T-helper 2 cell treated with Interferon-gamma antibody and Interleukin-4, amounts not matched to agents 5 μg/mL and 100 μg/mL, for 36 hours (primary cell): ENCODE measurements at places on chromosomes 2 and 18.
A peak's percentile ranks its signal among the peaks of the same experiment; 100 is the strongest.

GRCh38 chr2:62208074-62208757 is 12.3 kb downstream of the B3GNT2 start:
- no peak for DNase-seq

DNA sequence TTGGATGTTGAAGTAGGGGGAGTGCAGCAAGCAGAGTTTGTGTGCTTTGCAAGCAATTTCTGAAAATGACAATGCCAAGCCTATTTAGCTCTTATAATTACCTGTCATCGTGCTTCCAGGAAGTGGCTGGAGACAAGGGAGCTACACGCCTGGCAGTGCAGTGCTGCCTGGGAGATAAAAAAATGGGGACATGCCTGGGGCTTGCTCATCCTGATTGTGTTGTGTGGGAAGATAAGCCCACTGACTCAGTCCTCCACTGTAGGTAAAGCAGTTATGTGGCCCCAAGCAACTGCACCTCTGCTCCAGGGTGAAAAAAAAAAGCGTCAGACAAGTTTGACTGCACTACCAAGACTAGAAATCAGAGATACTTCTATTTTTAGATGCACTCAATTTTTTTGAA is 396.9 kb upstream of the NXPH2 start:
- DNase-seq, result no peak

- DNase-seq, result no peak
These were observed 14.4 kb upstream of the FHL2 start for GRCh38 chr2:105413206-105413605.

- no peak for DNase-seq
These were observed 15.0 kb downstream of the NFU1 start for GRCh38 chr2:69422198-69422597.

GRCh38 chr2:23390152-23390551 is 5.2 kb downstream of the KLHL29 start:
- DNase-seq, result no peak

DNA sequence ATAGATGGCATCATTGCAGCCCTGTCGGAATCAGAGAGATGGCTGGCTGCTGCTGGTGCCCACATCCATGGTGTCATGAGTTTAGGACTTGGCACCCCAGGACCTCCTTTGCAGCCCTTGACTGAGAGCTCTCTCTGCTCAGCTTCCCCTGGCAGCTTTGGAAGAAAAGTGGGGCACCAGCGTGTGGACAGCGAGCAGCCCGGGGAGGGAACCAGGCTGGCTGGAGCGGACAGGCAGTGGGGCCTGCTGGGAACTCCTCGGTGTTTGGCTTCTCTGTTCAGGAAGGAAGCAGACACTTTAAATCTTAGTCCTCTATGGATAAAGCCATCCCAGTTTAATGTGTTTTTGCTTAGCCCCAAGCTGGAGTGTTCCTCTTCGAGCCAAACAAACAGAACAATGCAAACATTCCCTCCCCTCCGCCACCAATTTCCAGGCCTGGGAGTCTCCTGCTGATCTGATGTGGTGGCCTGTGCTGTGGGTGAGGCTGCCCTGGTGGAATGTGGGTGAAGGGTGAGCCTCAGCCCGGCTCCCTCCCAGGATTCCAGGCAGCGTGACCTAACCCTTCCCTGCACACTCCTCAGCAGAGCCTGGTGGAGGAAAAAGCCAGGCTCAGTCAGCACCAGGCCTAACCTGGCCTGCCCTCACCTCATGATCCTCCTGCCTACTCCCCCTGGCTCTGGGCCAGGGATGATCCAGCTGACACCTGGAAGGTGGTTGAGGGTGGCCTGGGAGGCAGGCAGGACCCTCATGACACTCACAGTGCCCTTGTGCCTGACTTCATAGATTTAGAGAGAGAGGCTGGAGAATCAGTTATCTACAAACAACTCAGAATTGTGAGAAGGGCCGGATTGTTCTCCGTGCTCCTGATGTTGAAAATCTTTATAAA is 21.6 kb upstream of the ITGB6 start:
- no peak for DNase-seq

DNA sequence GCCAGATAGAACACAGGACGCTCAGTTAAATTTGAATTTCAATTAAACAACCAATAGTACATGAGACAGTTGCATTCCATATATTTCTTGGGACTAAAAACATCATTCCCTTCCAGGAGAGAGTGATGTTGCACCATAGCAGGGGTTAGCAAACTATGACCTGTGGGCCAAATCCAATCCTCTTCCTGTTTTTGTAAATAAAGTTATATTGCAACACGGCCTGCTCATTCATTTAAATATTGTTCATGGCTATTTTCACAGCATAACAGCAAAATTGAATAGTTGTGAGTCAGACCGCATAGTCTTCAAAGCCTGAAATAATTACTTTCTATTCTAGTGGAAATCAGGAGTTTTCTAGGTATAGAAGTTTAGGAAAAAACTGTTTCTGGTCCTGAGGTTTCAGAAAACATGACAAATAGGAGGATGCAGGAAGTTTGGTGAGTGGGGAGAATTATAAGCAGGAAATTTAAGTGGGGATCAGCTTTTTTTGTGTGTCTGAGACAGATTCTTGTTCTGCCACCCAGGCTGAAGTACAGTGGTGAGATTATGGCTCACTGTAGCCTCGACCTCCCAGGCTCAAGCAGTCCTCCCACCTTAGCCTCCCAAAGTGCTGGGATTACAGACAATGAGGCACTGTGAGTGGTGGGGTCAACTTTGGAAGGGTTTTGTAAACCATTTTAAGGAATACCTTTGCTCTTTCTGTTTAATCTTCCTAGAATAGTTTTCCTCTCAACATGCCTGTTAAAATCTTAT is 131.5 kb downstream of the SOCS6 start:
- DNase-seq, result no peak

DNA sequence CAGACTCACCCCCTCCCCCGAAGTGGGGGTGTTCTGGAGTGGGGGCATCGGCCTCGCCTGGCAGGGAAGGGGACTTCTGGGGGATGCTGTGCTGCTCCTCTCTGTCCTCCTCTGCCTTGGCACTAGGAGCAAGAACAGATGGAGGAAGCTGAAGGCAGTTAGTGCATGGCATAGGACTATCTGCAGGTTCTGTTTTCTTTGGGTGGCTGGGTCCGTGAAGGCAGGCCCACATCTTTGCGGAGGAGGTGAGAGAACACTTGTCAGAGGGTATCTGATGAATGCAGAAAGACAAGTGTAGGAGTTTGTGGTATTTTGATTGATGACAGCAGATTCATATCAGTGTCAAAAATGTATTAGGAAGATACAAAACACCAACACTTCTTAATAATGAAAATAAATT is 411.4 kb downstream of the TSN start:
- no peak for DNase-seq

- DNase-seq, result no peak
These were observed 70.3 kb upstream of the HAAO start for GRCh38 chr2:42862669-42863185.

GRCh38 chr18:23591011-23591410 is 4.7 kb upstream of the NPC1 start:
- no peak for DNase-seq

GRCh38 chr2:26540961-26541360 is 63.0 kb upstream of the OTOF start:
- no peak for DNase-seq

DNA sequence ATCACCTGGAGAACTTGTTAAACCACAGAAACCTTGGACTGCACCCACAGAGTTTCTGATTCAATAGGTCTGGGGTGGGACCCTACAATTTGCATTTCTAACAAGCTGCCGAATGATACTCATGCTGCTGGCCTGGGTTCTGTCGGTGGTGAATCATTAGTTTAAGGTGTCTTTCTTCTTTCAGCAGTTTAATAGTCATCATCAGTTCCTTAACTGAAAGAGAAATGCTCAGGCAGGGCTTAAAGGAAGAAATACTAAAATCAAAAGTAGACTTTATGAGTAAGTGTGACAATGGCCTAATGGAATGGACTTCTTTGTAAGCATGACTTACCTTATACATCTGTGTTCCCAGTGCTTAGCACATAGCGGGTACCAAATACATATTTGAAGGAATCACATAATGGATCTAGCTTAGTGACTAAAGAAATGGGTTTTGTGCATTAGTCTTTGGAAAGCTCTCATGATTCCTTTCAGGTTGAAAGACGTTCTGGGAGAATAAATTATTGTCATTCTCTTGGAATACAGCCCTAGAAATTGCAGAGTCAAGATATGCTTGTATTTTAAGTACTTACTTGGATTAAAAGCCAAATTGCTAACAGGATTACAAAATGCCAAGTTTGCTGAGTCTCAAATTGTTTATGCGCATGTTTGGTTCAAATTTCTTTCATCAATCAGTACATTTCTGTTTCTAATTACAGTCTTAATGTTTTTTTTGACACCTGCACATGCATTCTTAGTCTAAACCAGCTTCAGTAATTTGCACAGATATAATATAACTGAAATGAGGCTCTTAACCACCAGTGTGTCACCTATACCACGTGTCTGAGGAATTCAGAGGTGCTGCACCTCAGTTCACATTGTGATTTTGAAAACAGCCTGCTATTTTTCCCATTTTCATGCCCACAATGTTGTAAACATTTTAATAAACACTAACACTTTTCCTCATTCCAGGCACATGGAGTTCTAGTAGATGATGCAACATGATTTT is 220.3 kb upstream of the NRP2 start:
- DNase-seq, result peak; percentile 6

- DNase-seq, result no peak
These were observed 7.6 kb downstream of the TTC39C start for GRCh38 chr18:24022161-24022560.

GRCh38 chr2:8402222-8402621 is 279.6 kb upstream of the ID2 start:
- no peak for DNase-seq

GRCh38 chr2:239258248-239258647 is 142.6 kb downstream of the HDAC4 start:
- no peak for DNase-seq

- no peak for DNase-seq
These were observed 61.7 kb downstream of the MAP4K4 start for GRCh38 chr2:101759162-101759561.

- DNase-seq, result no peak
These were observed 205.1 kb downstream of the TNS1 start for GRCh38 chr2:217797661-217798069.

- DNase-seq, result no peak
These were observed 58.4 kb upstream of the CERS6 start for GRCh38 chr2:168397629-168398028.

DNA sequence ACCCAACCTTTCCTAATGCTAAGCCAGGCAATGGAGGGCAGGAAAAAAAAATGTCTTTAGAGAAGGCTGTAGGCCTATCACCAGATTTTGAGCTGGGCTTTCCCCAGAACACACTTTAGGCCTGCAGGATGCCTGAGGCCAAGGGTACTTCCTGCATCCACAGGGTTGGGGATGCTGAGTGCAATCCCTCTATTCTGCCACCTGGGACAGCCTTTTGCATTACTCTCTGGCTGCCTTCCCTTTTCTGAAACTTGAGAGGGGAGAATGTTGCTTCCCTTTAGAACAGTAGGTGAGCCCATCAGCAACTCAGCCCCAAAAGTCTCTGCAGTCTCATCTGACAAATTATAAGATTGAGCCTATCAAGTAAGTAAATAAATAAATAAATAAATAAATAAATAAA is 195.2 kb downstream of the SLC8A1 start:
- DNase-seq, result no peak

DNA sequence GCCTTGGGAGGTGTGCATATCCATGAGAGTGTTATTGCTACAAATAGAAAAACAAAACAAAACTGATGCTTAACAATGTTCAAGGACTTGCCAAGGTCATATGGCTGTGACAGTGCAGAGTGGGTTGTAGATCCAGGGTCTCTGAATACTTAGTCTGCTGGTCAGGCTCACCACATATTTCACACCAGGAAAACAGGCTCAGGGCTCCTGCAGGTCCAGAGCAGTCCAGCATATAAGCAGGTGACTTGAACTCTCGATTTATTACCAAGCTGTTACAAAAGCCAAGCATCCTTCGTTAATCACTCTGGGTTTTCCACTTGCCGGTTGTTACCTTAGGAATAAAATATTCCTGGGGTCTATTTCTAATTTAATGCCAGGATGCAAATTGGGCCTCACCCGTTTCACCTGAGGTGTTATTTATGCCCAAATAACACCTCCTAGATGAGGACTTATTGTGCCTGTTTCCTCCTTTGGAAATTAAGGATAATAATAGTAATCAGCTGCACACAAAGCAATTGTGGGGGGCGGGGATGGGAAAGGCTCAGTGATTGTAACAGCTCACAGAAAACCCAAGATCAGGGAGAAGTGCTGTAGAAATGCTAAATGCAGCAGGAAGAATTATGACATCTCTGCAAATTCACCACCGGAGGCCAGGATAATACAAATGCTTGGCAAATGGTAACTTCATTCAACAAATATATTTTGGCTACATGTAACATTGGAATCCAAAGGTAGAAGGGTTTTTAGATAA is 72.9 kb downstream of the TMEM182 start:
- no peak for DNase-seq

DNA sequence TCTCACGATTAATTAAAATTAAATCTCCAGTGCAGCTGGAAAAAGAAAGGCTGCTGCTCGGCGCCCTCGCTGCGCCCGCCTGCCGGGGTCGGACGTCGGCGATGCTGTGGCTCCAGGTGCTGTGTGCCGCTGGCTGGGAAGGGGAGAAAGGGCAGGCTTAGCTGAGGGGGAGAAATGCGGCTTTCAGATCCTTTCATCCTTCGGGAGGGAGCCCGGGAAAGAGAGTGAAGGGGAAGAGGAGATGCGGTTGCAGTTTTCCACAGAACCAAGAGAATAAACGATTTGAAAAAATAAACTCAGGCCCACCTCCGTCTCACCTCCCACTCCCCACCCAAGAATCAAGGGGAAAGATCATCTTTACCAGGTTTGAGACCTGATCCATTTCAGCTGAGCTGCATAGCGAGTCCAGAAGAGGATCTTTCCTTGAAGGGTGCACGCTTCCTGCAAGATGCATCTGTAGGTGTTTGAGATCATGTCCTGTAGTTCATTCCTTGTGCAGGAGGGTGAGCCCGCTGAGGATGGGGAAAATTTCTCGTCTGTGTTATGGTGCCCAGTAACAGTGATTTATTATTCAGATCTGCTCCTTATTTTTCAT is 495 bp downstream of the TMEM169 start:
- no peak for DNase-seq

- DNase-seq, result no peak
These were observed 163.6 kb downstream of the PRKCE start for GRCh38 chr2:45814951-45815621.

DNA sequence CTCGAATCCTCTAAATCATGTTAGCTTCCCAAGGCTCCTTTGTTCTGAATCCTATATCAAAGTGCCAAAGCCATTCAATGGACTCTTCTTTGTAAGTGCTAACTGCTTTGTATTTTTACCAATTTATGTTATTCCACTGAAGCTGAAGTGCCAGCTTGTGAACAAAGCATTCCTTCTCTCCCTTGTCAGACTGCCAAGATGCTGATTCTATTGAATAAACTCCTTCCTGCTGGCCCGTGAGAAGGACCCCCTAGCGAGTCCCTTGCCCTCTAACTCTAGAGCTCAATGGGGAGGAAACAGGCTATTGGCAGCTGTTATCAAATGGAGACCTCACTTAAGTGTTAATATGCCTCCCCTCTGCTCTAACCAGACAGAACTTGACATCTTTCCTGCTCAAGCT is 1097.9 kb upstream of the CNTNAP5 start:
- DNase-seq, result no peak

- DNase-seq, result no peak
These were observed 424.6 kb downstream of the NCKAP5 start for GRCh38 chr2:133143645-133144044.

- DNase-seq, result no peak
These were observed 111.6 kb downstream of the DTNA start for GRCh38 chr18:34821669-34822210.
